Activated naive CD4-positive, alpha-beta T cell treated with anti-CD3 and anti-CD28 coated beads for 36 hours (primary cell): ENCODE measurements at places on chromosomes 12 and 14.

DNA sequence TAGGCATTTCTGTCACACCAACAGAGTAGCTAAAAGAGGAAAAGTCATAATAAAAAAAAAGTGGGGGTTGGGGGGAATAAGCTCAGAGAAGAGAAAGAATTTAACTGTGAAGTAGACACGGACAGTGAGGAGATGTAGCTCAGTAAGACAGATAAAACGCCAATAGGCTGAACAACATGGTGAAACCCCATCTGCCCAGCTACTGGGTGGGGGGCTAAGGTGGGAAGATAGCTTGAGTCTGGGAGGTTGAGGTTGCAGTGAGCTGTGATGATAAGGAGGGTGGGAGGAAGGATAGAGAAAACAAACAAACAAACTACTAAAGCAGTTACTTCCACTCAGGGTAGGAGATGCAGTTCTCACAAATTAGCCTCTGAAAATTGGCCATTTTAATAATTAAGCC, 25.0 kb downstream of the HECTD4 start:
- no peak overlapping the region for H3K27ac ChIP-seq
- no peaks in the 10 kb centered on the region for H3K36me3 ChIP-seq
- H3K4me1 ChIP-seq, result peaks cover 20% of the 10 kb centered on the region
- no peaks in the 10 kb centered on the region for H3K27me3 ChIP-seq
- no peak for DNase-seq

- no peaks in the 10 kb centered on the region for H3K27me3 ChIP-seq
- H3K27ac ChIP-seq, result peak overlapping the region; percentile 86
- H3K4me3 ChIP-seq, result peak overlapping the region; percentile 34
- DNase-seq, result peak; percentile 56
- peaks cover 43% of the 10 kb centered on the region for H3K4me1 ChIP-seq
Measured at GRCh38 chr14:22047115-22047514, 373.5 kb upstream of the OR4E1 start.

- H3K27ac ChIP-seq, result no peak overlapping the region
- no peaks in the 10 kb centered on the region for H3K36me3 ChIP-seq
- peaks cover 2% of the 10 kb centered on the region for H3K4me1 ChIP-seq
- H3K27me3 ChIP-seq, result peaks cover 12% of the 10 kb centered on the region
- no peak for DNase-seq
Measured at GRCh38 chr12:103547376-103547775, 39.7 kb upstream of the STAB2 start.

DNA sequence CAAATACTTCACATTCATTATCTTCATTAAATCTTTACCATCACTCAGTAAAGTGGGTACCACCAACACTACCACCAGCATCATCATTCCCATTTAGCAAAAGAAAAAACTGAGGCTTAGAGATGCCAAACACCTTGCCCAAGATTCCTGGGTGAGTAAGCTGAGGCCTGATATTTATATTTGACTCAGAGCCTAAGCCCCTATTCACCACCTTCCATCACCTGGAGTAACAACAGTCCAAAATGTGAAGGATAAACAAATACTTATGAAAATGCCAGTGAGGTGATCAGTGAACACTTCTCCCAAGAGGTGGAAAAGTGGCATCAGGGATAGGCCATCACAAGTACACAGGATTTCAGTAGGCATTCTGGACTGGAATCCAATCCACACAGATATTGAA, 3.7 kb downstream of the SLC38A1 start:
- no peak overlapping the region for H3K27ac ChIP-seq
- DNase-seq, result no peak
- H3K27me3 ChIP-seq, result no peaks in the 10 kb centered on the region

DNA sequence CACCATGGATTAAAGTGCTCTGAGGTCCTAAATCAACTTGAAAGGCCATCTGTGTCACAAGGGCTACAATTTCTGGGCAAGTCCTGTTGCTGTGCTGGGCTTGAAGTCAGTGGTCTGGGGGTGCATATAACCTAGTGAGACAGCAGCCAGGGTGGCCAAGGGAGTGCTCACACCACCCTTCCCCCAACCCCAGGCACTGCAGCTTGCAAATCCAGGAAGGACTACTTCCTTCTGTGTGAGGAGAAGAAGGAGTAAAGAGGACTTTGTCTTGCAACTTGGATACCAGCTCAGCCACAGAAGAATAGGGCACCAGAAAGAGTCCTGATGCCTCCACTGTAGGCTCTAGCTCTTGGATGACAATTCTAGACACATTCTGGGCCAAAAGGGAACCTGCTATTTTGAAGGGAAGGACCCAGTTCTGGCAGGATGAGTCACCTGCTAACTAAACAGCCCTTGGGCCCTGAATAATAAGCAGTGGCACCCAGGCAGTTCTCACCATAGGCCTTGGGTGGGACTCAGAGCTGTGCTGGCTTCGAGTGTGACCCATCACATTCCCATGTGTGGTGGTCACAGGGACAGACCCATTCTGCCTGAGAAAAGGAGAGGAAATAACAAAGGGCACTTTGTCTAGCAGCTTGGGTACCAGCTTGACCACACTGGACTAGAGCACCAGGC, 32.6 kb upstream of the DHRS7 start:
- DNase-seq, result peak; percentile 9
- no peak overlapping the region for H3K27ac ChIP-seq
- no peak overlapping the region for H3K4me3 ChIP-seq

DNA sequence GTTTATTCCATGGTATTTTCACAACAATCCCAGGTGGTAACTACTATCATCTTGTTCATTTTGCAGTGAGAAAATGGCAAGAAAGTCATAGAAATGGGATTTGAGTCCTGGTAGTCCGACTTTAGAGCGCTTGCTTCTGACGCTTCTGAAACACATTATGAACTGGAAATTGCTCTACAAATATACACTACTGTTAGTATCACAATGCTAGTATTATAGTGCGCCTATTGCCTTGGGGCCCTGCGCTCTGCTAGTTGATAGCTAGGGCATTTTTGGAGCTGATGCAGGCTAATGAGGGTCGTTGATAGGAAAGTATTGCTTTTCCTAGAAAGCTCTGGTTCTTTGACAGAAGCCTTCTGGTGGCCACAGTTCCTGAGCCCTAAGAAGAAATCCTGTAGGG, 61.0 kb downstream of the ETV6 start:
- peaks cover 20% of the 10 kb centered on the region for H3K36me3 ChIP-seq
- no peak overlapping the region for H3K27ac ChIP-seq
- H3K4me3 ChIP-seq, result no peak overlapping the region
- H3K4me1 ChIP-seq, result peaks cover 60% of the 10 kb centered on the region
- DNase-seq, result no peak

- no peak overlapping the region for H3K4me3 ChIP-seq
- H3K36me3 ChIP-seq, result peaks cover 45% of the 10 kb centered on the region
- no peak overlapping the region for H3K27ac ChIP-seq
- H3K4me1 ChIP-seq, result peaks cover 19% of the 10 kb centered on the region
- no peaks in the 10 kb centered on the region for H3K27me3 ChIP-seq
Measured at GRCh38 chr12:49051373-49051764, 9.2 kb downstream of the KMT2D start.

DNA sequence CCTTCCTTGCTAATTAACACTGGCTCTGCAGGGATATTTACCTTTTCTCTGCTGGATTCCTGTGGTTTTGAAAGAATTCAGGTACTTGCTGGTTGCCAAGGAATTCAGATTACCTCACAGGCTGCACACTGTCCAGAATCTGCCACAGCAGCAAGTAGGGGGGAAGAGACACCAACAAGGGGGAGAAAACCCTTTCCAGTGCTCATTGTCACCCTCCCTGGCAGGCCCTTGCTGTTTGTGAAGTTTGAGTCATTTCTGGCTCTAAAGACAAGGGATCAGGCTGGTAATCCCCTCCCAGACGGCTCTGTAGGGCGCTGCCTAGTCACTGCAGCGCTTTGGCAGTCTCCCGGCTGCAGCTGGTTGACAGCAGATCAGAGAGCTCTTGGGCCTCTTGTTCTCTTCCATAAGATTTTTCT, 50.8 kb downstream of the TTLL5 start:
- DNase-seq, result peak; percentile 27
- no peak overlapping the region for H3K27ac ChIP-seq
- no peaks in the 10 kb centered on the region for H3K27me3 ChIP-seq

DNA sequence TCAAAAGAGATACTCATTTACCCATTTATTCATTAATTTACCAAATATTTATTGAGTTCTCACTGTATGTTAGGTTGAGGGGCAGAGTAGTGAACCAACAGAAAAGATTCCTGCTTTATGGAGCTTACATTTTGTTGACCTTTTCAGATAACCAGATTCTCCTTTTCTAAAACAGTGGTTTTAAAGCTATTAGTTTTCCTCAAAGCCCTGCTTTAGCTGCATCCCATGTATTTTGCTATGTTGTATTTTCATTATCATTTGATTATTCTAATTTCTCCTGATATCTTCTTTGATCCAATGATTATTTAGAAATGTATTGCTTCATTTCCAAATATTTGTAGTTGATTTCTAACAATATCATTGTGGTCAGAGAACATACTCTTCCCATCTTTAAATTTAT, 53.6 kb downstream of the EML1 start:
- H3K4me3 ChIP-seq, result no peak overlapping the region
- H3K27ac ChIP-seq, result no peak overlapping the region
- DNase-seq, result no peak

- H3K4me3 ChIP-seq, result no peak overlapping the region
- no peak for DNase-seq
- no peaks in the 10 kb centered on the region for H3K27me3 ChIP-seq
- H3K4me1 ChIP-seq, result no peaks in the 10 kb centered on the region
- no peaks in the 10 kb centered on the region for H3K36me3 ChIP-seq
- H3K27ac ChIP-seq, result no peak overlapping the region
Measured at GRCh38 chr12:63292471-63293221, 141.6 kb upstream of the AVPR1A start.

DNA sequence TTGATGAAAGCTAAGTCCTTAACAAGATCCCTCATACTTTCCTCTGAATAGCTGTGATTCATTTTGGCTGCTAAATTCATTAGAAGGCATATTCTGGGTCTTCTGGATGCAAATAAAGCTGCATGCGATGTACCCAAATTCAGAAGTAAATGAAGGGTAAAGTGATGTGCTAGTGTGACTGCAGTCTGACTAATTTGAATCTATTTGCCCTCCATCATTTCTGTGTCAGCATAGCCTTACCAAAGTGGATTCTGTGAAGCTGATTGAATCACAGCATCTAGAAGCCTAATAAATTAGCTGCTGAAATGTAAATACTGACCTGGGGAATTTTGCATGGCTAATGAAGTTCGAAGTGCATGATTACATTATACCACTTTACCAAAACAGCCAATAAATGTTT, 162.2 kb downstream of the TPH2 start:
- no peak overlapping the region for H3K4me3 ChIP-seq
- H3K27ac ChIP-seq, result no peak overlapping the region
- DNase-seq, result no peak
- H3K27me3 ChIP-seq, result no peaks in the 10 kb centered on the region

- peak overlapping the region; percentile 67 for H3K4me3 ChIP-seq
- H3K27me3 ChIP-seq, result no peaks in the 10 kb centered on the region
- no peak overlapping the region for H3K27ac ChIP-seq
- H3K36me3 ChIP-seq, result no peaks in the 10 kb centered on the region
Measured at GRCh38 chr14:104676694-104677511, 12.5 kb upstream of the INF2 start.

GRCh38 chr12:89461190-89461589, 63.4 kb downstream of the GALNT4 start:
- H3K36me3 ChIP-seq, result peaks cover 1% of the 10 kb centered on the region
- no peaks in the 10 kb centered on the region for H3K27me3 ChIP-seq
- no peak overlapping the region for H3K27ac ChIP-seq
- H3K4me1 ChIP-seq, result peaks cover 10% of the 10 kb centered on the region
- DNase-seq, result no peak
- no peak overlapping the region for H3K4me3 ChIP-seq

DNA sequence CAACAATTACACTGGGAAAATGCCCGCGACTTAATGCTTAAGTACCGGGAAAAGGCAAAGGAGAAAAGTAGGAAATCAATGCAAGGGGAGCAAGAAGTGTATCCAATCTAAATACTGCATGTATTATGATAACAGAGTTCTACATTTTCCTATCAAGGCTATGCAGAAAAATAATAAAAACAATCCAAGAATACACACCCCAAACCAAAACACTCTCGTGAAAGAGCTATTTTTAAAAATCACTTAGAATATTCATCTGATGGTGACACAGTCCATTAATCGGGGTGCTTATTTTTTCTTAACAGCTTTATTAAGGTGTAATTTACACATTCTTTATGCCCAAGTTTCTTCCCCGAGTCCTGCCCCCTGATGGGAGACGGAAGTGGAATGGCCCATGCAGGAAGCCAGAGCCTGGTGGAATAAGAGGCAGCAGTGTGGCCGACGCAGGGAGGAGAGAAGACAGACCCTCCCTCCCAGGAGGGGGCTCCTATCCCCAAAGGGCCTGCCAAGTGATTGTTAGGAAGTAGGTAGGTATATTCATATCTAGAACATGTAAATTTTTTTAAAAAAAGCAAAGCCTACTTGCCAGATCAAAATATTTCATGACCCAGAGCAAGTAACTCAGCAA, 174.3 kb downstream of the FOXN3 start:
- H3K4me3 ChIP-seq, result no peak overlapping the region
- H3K4me1 ChIP-seq, result peaks cover 58% of the 10 kb centered on the region
- no peak overlapping the region for H3K27ac ChIP-seq
- DNase-seq, result no peak
- H3K27me3 ChIP-seq, result no peaks in the 10 kb centered on the region

DNA sequence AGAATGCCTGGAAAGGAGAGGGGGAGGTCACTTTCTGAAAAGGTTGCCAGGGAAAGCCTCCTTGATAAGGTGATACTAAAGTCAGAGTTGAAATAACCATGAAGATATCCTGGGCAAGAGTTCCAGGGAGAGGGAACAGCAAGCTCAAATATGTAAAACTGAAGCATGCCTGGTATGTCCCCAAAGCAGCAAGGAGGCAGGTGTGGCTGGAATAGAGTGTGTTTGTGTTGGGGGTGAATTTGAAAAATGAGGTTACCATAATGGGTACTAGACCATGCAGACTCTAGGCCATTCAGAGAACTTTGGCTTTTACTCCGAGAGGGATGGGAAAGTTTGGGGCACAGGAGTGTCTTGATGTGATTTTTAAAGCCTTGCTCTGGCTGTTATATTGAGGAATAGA, 66.7 kb upstream of the PTCSC3 start:
- no peak for DNase-seq
- H3K27ac ChIP-seq, result no peak overlapping the region
- H3K27me3 ChIP-seq, result peaks cover 20% of the 10 kb centered on the region
- H3K36me3 ChIP-seq, result no peaks in the 10 kb centered on the region
- no peak overlapping the region for H3K4me3 ChIP-seq

DNA sequence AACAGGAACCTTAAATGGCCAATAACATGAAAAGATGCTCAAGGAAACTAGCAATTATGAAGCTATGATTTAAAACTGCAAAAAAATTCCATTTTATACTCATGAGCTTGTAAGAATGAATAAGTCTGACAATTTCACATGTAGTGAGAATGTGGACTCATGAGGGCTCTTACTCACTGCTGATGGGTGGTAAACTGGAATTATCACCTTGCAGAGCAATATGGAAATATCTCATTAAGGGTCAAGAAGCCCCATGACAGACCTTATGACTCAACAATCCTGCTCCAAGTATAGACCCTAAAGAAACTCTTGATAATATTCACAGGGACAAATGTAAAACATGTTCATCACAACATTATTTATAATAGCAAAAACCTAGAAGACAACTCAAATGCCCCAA, 23.5 kb upstream of the SMAGP start:
- DNase-seq, result no peak
- H3K27ac ChIP-seq, result peak overlapping the region; percentile 70
- no peak overlapping the region for H3K4me3 ChIP-seq
